ENCODE measurements at places on chromosomes 5 and 9.

- no peak for DNase-seq
Observed at GRCh38 chr5:143187495-143187894, 216.0 kb downstream of the NR3C1 start.

DNA sequence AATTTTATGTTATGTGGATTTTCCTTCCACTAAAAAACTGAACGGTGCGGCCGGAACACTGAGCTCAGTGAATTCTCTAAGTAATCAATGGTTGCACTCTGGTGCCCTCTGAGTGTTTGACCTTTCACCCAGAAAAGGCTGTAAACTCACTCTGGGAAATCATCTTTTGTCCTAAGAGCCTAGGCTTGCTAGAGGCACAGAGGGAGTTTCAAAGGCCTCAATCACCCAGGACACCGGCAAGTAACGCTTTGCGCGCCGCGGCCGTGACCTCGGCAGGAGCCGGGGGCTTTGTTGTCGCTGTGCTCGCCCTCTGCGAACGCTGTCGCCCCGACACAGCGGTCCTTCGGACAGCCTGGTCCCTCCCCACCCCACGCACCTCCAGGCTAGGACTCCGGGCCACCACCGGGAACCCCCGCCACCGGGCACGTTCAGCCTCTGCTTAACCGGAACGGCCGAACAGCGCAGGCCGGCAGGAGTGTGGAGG is 703 bp downstream of the ISCA1 start:
- DNase-seq = no peak

- DNase-seq = no peak
Observed at GRCh38 chr5:74143721-74144330, 496.7 kb downstream of the ENC1 start.

DNA sequence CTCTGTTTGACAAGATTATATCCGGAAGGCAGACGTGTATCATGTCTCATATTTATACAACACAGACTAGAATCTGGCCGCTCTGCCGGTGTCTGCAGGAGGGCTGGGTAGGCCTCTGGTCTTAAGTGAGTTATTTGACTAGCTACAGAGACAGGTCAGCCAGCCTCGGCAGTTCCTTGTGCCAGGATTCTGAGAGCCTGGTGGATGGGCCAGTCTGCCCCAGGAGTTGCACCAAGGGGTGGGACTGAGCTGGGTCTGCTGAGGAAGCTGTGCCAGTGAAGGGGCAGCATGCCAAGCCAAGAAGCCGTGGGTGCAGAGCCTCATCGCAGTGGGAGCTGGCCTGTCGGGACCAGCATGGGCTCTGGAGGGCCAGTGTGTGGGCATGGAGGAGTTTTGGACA is 7.1 kb downstream of the SNX18 start:
- DNase-seq = no peak

GRCh38 chr5:131635684-131636572 is 899 bp upstream of the RAPGEF6 start:
- DNase-seq = no peak

DNA sequence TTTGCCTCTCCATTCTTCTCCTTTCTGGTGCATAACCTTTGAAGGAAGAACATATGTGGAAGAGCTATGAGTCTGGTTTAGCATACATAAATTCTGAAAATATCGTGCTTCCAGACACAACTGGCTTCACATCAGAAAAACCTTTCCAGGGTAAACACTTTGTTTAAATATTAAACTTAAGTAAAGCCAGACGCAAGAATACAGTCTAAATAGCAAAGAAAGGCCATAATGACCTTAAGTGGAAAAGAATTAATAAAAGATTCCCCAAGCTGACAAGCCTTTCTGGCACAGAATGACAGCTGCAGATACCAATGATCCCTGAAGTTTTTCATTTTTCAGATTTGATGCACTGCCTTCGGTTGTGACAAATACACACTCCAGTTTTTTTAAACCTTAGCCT is 13.5 kb upstream of the TSSK1B start:
- DNase-seq = no peak

GRCh38 chr5:96838201-96839070 is 30.7 kb upstream of the ERAP1 start:
- DNase-seq = no peak

DNA sequence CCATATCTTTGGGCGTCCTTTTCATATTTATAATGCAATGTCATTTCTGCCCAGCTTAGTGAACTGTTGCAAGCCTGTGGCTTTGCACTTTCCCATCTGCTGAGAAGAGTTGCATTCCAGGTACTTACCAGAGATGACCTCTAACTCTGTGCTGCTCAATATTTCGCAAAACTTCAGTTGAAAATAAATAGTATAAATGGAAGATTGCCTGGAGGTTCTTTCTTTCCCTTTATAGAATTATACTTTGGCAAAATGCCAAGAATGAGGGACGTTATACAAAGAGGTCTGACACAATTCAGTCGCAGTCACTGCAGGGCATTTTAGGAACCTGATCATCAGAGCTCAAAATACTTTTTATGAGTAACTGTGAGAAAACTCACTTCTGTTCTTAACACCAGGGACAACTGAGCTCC is 18.9 kb upstream of the VLDLR start:
- no peak for DNase-seq

GRCh38 chr9:138075496-138075895 is 197.9 kb downstream of the CACNA1B start:
- no peak for DNase-seq

GRCh38 chr5:44331471-44332050 is 57.7 kb downstream of the FGF10 start:
- DNase-seq = no peak

DNA sequence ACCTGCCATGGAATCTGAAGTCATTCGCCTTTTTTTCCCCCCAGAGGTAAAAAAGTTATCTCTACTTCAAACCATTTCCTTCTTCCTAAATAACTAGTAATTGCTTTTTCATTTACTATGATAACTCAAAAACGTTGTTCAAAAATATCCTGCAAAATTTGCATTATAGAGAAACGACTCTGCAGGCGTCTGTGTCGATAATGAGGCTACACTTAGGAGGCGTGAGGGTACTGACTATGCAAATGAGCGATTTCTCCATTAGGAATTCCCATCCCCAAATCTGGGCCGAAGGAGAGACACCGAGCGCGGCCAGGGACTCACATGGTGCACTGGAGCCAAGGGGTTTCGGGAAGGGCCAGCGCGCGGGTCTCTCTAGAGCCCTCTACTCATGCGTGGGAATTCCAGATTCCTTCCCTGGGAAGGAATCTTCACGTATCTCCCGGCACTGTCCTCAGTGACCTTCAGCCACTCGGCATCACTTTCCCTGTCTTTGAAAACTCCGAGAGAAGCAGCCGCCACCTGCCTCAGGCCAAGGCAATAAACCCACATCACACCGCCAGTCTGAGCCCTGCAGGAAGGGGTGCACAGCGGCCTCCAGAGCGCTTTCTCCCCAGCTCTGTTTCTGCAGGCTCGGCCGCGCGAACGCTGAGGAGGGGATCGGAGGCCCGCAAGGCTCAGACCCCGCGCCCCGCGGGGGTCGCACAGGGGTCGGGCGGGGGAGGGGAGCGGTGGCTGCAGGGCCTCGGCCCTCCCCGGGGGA is 718 bp upstream of the DENND4C start:
- DNase-seq = no peak

DNA sequence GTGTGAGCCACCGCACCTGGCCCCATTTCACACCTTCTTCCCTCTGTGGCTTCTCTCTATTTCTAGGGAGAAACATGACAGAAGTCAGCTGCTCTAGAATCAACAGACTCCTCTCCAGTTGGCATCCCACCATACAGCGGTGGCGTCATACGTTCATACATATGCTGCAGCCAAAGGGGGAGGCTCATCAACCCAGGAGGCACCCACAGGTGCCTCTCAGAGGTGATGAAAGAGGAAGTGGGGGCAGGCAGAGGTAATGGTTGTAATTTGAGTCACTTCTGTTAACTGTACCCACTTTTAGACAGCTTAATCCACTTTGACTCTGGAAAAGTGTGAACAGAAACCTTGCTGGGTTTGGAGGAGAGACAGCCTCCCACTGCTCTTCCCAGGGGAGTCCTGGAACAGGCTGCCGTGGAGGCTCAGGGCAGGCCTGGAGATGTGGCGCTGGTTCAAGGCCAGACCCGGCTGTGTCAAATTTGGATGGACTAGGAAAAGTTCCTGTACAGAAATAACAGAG is 47.3 kb upstream of the SUB1 start:
- peak; percentile 17 for DNase-seq

- DNase-seq = no peak
Observed at GRCh38 chr9:95025213-95026147, 292.0 kb downstream of the FANCC start.

GRCh38 chr5:121257621-121258020 is 594.1 kb upstream of the FTMT start:
- no peak for DNase-seq

GRCh38 chr9:70539526-70539925 is 125.1 kb upstream of the KLF9 start:
- DNase-seq = no peak

DNA sequence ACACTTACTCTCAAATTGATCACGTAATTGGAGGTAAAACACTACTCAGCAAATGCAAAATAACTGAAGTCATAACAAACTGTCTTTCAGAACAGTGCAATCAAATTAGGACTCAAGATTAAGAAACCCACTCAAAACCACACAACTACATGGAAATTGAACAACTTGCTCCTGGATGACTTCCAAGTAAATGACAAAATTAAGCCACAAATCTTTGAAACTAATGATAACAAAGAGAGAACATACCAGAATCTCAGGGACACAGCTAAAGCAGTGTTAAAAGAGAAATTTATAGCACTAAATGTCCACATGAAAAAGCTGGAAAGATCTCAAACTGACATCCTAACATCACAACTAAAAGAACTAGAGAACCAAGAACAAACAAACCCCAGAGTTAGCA is 540.5 kb upstream of the CDH18 start:
- DNase-seq = no peak

- DNase-seq = no peak
Observed at GRCh38 chr5:143362664-143363227, 40.7 kb downstream of the NR3C1 start.

DNA sequence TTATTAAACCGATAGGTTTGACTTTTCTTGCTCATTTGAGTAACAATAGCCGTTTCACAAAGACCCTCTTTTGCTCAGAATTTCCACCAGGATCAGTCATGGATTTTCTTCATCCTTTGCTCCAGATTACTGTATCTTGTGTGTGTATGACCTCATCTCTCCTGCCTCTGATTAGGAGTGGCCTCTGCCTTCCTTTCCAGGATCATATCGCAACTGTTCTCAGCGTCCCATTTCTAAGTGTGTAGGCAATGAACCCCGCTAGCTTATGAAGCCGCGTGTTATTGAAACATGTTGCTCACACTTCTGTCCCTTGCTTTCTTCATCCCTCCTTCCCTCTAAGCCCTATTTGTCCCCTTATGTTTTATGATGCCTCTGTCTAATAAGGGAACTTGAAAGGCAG is 169.8 kb upstream of the RPS23 start:
- no peak for DNase-seq

GRCh38 chr5:115507681-115508080 is 36.9 kb downstream of the FEM1C start:
- no peak for DNase-seq

DNA sequence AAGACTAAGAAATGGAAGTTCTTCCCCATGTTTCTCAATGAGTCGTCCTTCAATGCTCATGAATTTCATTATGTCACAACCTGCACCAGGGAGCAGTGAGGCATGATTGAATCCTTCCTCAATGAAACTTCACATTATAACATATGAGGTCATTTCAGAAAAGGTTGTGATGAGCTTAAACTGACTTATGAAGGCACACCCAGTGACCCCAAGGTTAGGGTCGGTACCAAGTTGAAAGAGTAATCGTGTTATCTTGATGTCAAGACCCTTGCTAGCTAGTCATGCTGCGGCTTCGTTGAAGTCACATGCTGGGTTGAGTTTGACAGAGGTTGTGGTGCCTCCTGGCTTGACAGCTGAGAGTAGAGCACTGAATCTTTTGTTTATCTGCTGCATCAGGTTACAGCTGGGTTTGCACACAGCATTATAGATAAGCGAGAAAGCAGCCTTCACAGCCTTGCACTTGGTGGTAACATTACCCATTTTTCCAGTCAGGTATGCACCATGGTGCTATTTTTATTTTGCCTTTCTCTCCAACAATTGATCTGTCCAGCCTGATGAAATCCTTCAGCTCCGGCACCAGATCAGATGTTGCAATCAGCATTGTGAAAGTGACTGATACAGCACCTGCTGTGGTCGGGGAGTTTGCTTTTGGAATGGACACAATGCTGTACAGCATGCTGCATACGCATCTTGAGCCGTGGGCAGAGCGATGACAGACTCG is 133.2 kb downstream of the ERCC6L2 start:
- no peak for DNase-seq

- DNase-seq = no peak
Observed at GRCh38 chr9:98805506-98806272, 1.8 kb upstream of the GALNT12 start.

GRCh38 chr9:135604437-135605237 is 34.7 kb downstream of the GLT6D1 start:
- DNase-seq = no peak

- no peak for DNase-seq
Observed at GRCh38 chr5:65292196-65292595, 189.5 kb downstream of the ADAMTS6 start.

- DNase-seq = no peak
Observed at GRCh38 chr9:15697446-15697851, 144.6 kb downstream of the CCDC171 start.

DNA sequence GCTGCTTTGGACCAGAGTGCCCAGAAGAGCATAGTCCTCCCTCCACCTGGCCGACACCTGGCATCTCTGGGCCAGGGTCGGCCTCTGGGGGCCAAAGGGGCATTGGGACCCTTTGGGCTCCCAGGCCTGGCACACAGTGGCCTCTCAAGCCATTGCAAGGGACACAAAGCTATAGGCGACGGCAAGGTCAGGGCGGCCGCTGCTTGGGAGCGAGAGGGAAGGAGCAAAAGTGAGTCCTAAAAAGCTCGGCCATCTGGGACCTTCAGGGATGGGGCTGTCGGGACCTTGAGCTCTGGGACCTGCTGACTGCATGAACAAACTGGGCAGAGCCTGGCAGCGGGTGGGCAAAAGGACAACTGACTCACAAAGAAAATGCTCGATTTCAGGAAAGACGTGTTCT is 13.9 kb downstream of the DBH start:
- no peak for DNase-seq

GRCh38 chr9:114757984-114758383 is 47.9 kb downstream of the TNFSF15 start:
- DNase-seq = no peak
